ENCODE measurements at places on chromosomes 5 and 9.

DNA sequence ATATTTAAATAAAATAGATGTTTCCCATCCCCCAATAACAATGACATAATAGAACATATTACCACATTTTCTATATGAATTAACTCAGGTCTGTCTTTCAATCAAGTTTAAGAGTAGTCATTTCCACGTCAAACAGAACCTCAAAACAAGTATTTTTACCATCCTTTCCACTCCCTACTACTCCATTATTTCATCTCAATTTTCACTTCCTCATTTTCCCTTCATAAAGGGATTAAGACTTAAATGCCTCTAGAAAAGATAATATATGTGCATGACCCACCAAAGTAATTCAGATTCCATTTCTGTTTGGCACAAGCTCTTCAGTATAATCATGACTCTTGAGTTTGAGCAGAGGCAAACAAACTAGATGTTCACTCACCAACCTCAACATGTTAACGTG is 40.4 kb downstream of the ELOVL7 start:
- no peak for DNase-seq

GRCh38 chr5:149887622-149888183 is 56.9 kb downstream of the PDE6A start:
- DNase-seq = no peak

DNA sequence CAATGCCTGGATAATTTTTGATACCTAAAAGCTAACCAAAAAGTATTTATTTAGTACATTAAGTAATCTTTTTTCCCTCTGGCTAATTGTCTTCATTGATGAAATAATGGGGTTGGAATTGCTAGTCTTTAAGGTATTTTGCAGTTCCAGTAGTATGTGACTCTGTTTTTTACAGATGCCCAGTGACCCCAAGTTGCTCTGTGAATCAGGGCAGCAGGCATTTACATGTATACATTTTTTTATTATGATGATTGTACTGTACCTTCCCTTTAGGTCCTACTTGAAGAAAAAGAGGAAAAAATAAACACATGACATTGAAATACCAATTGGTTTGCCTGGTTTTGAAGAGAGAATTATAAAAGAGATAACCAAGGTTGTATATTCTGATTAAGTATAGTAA is 385.5 kb downstream of the ADGRV1 start:
- DNase-seq = no peak

DNA sequence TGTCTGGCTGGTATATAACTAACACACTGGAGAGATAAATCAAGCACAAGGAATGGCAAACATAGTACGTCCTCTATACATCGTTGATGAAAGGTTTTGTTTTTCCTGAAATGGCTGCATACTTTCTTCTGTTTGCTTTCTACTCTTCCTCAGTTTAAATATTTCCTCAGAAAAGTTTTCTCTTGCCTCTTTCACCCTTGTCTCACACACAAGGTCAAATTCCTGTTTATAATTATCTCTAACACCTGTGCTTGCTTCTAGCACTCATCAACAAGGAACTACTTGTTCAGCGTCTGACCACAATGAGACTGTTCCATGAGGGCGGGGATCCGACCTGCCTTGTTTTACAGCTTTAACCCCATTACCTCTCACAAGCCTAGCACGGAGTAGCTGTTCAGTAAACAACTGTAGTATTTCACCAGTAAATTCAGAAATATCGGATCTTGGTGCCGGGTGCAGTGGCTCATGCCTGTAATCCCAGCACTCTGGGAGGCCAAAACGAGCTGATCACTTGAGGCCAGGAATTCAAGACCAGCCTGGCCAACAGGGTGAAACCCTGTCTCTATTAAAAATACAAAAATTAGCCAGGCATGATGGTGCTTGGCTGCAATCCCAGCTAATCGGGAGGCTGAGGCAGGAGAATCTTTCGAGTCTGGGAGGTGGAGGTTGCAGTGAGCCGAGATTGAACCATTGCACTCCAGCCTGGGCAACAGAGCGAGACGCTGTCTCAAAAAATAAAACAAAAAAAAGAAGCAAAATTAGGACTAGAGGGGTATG is 37.0 kb downstream of the NR6A1 start:
- DNase-seq = no peak

- DNase-seq = peak; percentile 23
Observed at GRCh38 chr5:148791334-148791667, 35.1 kb upstream of the ADRB2 start.

DNA sequence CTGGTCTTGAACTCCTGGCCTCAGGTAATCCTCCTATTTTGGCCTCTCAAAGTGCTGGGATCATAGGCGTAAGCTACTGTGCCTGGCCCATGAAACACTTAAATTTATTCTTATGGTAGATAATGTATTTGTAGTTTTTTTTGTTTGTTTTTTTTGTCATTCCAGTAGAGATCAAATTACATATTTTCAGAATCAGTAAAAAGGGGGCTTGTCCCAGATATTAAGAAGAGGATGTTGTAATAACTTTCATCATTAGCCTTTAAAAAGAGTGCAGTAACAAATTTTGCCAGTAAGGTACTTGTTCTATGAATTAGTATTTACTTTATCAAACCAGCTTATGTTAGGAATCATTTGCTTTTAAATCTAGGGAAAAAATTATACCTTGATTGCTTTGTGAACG is 42.6 kb downstream of the GAPVD1 start:
- DNase-seq = no peak

- no peak for DNase-seq
Observed at GRCh38 chr5:177596775-177597238, 3.1 kb upstream of the B4GALT7 start.

DNA sequence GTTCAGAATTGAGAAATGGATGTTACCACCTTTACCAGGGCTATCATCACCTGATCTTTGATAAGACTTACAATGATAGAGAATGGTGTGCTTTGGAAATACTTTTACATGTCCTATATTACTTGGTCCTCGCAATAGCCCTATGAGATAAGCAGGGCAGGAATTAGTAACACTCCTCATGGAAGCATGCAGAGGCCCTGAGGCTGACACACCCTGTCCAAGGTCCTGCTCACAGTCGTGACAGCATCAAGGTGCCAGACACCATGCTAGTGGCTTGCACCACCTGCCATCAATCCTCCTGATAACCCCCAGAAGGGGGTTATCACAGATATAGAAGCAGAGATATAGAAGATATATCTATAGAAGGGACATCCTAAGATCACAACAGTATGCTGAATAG is 216.8 kb upstream of the TBC1D2 start:
- DNase-seq = no peak

DNA sequence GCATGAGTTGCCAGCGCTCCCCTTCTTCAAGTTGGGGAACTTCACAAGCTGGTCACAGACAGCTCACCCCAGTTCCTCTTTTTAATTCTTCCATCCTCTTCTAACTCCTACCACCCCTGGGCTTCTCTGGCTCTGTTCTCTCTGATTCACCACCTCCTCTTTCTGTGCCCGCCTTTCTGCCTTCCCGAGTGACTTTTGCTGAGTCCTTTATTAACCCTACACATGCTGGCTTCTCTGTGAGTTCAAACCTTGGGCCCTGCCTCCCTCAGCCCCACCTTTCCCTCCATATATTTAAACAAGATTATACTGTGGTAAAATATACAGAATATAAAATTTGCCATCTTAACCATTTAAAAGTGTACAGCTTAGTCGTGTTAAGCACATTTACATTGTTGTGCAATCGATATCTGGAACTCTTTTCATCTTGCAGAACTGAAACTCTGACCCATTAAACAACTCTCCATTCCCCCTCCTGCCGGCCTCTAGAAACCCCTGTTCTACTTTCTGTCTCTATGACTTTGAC is 32.0 kb downstream of the SLC46A2 start:
- DNase-seq = no peak

DNA sequence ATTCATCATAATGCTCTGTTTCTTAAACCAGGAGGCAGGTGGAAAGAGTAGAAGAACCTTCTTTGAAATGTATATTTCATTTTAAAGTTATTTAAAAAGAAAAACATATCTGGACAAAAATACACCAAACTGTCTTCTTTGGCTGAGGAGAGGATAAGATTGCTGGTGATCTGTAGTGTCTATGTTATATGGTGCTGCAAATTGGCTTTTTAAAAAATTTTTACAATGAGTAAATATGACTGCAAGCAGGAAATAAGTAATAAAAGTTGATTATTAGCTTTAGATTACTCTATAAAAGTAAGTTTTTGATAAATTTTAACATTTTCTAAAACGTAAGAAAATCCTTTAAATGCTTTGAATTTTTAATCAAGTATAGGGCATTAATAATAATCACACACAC is 64.9 kb downstream of the CEP120 start:
- DNase-seq = no peak

GRCh38 chr5:158390577-158390976 is 531.6 kb upstream of the CLINT1 start:
- no peak for DNase-seq

DNA sequence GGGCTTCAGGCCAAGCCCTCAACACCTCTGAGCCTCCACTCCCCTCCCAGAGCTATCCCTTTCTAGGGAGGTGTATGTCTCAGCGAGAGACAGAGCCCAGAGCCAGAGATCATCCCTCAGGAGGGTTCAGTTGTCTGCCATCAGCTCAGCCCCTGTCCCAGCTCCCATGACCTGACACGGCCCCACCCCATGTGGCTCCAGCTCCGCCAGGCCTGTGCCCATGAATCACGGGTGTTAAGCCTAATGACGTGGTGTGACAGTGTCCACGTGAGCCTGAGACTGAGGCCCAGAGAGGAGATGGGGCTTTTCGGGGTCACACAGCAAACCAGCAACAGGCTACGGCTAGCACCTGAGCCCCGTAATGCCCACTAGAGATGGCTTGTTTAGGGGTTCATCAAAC is 60.9 kb upstream of the ORM1 start:
- DNase-seq = no peak

DNA sequence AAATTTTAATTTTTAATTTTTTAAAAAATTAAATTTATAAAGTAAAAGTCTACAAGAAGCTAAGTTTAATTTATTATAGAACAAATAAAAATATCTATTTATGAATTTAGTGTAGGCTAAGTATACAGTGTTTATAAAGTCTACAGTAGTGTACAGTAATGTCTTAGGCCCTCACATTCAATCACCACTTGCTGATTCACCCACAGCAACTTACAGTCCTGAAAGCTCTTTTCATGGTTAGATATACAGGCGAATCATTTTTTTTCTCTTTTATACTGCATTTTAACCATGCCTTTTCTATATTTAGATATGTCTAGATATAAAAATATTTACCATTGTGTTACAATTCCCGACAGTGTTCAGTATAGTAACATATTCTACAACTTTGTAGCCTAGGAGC is 55.9 kb downstream of the PCSK1 start:
- no peak for DNase-seq

DNA sequence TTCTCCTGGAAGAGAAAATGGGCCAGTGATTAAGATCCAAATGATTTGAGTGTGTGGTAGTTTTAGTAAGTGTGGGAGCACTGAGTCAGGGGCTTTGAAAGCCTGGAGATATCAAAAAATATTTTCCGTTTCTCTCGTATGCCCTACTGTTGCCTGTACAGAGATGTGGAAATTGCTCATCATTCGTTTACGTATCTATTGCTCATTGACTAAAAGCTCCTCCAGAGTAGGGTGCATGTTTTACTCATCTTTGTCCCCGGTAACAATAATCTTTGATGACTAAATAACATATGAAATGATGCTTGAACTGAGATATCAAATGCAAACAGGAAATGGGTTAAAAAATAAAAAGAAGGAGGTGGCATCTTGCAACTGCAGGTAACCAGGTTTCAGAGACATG is 114.2 kb upstream of the FST start:
- no peak for DNase-seq

GRCh38 chr9:129483415-129484351 is 137.2 kb downstream of the C9orf50 start:
- DNase-seq = no peak

DNA sequence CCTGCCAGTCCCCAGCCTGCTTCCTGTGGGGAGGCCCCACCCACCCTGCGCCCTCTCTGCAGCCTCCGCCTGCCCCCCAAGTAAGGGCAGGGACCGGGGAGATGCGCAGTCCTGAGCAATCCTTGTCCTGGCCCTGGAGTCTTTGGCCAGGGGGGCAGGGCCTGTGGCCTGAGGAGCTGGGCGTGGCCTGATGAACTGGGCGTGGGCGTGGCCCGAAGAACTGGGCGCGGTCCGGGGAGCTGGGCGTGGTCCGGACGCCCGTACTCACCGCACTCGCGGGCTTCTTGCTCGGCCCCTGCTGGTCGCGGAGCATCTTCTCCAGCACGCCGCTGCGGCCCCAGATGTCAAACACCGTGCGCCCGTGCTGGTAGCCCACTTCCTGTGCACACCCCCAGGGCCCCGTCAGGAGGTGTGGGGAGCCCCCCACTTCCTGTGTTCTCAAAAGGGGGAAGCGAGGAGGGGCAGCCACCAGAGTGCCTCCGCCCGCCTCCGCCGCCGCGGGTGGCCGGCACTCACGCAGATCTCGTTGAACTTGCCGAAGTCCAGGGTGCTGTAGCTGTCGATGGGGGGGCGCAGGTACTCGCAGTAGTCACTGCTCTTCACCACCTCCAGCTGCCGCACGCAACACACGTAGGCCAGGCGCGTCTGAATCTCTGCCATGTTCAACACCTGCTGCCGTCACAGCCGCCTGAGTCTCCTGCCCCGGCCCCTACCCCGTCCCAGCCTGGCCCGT is 2.7 kb upstream of the NSMF start:
- peak; percentile 66 for DNase-seq

GRCh38 chr5:145768863-145769262 is 66.3 kb downstream of the PRELID2 start:
- DNase-seq = no peak

GRCh38 chr5:132259069-132259851 is 1.8 kb downstream of the PDLIM4 start:
- no peak for DNase-seq

DNA sequence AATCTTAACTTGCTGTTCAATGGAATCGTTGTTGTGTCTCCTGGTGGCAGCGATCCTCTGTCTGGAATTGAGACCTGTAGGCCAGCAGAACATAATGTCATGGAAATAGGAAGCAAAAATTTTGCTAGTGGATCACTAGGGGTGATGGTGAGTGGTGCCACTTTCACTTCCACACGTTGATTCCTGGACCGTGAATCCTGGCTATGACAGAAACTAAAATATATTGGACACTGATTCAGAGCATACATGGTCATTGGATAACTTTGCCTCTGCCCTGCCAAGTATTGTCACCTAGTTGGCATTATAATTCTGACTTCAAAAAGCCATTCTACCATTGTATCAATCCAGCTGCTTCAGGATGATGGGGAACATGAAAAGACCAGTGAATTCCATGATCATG is 353.2 kb downstream of the IRX1 start:
- no peak for DNase-seq

DNA sequence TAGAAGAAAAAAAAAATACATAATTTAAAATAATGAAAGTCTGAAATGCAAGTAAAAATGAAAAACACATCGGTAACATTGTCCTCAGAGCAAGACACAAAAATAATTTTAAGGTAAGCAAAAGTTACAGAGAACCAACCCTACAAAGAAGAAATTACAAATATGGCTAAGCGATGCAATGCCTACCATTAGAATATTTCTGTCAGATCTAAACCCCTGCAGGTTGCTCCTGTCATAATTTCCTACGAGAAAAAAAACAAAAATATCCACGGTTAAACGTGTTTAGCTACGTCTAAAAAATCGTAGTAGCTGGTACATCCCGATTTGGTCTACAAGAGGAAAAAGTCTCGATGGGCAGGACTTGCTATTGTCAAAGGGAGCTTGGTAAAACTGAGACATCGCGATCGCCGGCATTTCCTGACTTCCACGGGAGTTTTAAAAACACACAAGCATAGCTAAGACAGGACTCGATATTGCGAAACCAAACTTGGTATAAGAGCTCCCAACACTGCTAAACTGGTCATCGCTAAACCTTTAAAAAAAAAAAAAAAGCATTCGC is 1.1 kb upstream of the ANXA2R start:
- peak; percentile 24 for DNase-seq

Measured in activated naive CD4-positive, alpha-beta T cell treated with anti-CD3 and anti-CD28 coated beads, Interleukin-2, amount 50 U/mL, for 16 hours (primary cell).